Activated CD4-positive, alpha-beta T cell treated with anti-CD3 and anti-CD28 coated beads, Interleukin-2, amount 10 ng/mL, durations not matched to agents 7 days and 5 days (primary cell): ENCODE measurements at places on chromosomes 7 and 10. TPM values are rescaled to one million over a fixed set of nuclear protein-coding genes. Genes with fewer than 3 reads are reported as not detected.

The IFIT3 gene
- total RNA-seq: 51.1 TPM

DNA sequence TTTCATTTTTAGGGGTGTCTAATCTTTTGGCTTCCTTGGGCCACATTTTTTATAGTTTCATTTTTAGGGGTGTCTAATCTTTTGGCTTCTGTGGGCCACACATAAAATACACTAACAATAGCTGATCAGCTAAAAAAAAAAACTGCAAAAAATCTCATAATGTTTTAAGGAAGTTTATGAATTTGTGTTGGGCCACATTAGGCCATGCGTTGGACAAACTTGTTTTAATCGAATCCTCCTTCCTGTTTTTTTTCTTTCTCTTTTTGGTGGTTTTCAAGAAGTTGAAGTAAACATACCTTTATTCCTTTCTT is 37.4 kb downstream of the ZNRF2 start:
- no peak for DNase-seq

DNA sequence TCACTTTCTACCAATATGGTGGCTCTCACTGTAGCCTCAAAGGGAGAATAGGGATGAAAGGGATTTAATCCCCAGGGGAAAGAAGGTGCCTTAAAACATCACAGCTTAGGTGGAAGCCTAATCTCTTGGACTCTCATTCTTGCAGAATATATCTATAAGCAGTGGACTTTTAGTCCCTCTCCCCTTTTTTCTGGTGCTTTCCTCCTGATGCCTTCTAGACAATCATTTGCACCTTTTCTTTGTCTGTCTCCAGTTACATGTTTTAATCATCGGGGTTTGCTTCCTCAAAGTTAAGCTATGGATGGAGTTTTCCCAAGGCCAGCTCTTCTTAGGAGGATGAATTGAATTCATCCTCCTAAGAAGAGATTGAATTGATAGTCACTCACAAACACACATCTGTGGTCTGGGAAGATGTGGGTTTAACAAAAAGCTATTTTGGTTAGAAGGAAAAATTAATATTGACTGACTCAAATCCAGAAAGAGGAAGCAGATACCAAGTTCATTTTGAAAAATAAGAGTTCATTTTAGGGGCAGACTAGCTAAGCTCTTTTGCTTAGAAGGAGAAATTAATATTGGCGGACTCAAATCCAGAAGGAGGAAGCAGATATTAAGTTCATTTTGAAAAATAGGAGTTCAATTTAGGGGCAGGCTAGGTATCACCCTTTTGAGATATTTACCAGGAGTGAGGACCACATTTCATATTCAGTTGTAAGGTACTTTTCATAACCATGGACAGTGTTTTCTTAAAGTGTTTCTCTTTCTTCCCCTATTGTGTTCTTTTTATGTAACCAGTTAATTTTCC is 35.2 kb upstream of the PLEKHS1 start:
- DNase-seq: no peak

The C10orf105 gene
- 0.71 TPM for total RNA-seq

The AKR1C1 gene
- 1.1 TPM for total RNA-seq

The ANKRD30A gene
- total RNA-seq: not detected

The SPDYE11 gene
- not detected for total RNA-seq

DNA sequence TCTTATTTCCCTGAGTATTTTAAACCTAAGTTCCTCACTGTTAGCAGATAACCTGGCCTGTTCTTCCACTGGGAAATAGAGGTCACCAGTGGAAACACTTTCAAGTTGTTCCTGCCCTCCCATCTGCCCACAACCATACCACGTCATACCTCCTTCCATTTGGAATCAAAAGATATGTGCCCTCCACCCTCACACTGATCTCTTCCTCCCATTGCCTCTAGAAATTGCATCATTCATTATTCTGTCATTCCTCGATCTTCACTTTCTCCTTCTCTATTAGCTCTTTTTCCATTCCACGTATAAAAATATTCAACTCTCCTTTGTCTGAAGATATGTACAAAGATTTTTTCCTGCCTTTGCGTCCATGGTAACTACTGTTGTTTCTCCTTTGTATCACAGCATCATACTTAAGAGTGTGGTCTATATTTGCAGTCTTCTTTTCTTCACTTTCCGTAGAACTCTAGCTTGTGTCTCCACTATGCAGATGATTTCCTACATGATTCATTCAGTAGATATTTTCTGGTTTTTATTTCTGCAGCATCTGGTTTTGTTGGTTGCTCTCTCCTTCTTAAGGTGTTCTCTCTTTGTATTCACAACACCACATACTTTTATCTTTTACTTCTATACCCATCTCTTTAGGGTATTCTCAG is 312.3 kb downstream of the REEP3 start:
- DNase-seq: no peak

The CALHM1 gene
- total RNA-seq: 0.12 TPM

DNA sequence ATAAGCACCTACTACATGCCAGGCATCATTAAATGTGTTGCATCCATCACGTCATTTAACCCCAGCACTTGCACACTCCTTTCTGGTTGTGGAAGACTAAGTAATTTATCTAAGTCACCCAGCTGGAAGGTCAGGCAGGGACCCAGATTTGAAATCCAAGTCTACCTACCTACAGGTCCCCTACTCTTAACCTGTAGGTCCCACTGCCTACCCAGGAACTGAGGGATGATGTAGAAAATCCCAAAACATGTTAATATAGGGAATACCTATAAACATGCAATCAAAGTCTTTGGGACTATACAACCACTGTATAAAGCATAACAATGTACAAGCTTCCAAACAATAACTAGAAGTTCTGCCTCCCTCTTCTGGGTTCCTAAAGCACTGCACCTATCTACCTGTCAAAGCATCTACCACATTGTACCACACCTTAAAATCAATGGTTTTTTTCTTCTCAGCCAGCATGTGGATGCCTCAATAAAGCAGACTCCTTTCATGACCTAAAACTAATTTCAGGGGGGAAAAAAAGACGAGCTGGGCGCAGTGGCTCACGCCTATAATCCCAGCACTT is 5.6 kb downstream of the IL6 start:
- DNase-seq: peak; percentile 24

The MMD2 gene
- not detected for total RNA-seq

DNA sequence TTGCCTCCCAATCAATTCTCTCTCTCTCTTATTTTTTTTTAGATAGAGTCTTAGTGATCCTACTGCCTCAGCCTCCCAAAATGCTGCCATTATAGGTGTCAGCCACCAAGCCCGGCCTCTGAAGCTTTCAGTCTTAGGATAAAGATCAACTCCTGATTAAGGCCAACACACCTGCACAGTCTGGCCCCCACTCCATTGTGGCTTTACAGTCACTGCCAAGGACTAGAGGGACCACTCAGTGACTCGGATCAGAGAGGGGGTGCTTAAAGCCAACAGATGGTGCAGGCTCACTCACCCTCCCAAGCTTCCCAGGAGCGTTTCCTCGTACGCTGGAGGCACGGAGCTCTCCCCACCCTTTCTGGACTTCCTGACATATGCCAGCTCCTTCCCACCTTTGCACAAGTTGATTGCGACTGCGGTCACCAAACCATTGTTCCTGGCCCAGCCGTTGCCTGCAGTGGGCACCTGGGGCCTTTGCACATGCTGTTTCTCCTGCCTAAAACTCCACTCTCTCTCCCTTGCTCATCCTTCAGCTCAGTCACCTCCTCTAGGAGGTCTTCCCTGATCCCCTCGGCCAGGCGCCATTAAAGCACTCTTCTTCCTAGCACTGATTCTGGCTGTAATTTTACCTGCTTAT is 1.7 kb upstream of the CDH23 start:
- no peak for DNase-seq
